ENCODE measurements at places on chromosomes 7 and 10.

GRCh38 chr7:44761207-44762161 is 12.8 kb downstream of the ZMIZ2 start:
- peak; percentile 75 for DNase-seq

GRCh38 chr7:27165089-27165995 is at the start of gene HOXA9:
TSS of gene HOXA9 (minus strand) at chr7:27165537. CDS start at chr7:27165457, 80 bp downstream.
- DNase-seq = peak; percentile 87

DNA sequence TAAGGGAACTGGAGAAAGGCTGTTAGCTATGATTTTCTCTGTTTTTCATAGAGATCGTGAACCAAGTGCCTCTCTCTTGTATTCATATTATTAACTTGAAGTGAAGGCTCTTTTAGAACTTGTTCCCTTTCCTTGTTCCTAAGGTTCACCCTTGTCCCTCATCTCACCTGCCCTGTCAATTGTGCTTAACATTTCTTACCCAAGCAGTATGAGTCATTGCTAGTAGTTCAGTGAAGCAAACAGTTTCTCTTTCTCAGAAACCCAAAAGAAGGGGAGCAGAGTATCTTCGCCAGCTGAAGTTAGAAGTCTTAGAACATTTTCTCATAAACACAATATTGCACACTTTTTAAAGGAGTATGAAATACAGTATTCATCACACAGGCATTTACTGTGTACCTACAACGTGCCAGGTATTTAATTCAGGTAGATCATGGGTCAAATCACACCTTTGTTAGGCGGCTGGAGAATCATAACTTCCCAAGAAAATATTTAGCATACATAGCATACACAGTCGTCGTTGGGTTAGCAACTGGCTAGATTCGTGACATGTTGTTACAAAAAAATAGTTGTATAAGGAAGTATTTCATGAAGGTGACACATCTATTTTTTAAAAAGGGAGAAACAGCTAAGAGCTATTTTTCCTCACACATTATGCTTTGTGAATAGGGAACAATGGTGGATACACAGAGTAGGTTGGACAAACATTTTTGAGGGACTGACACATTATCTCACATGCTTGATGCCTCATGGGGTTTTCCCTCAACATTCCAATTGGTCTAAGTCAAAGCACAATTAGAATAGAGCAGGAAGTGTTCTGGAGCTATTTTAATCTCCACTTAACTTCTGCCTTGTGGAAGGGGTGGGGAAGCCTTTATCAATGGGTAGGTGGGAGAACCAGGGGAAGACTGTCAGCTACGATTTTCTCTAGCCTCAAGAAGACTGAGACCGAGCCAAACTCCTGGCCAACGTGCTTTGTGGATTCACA is 13.2 kb downstream of the HDAC9 start:
- DNase-seq = peak; percentile 89

DNA sequence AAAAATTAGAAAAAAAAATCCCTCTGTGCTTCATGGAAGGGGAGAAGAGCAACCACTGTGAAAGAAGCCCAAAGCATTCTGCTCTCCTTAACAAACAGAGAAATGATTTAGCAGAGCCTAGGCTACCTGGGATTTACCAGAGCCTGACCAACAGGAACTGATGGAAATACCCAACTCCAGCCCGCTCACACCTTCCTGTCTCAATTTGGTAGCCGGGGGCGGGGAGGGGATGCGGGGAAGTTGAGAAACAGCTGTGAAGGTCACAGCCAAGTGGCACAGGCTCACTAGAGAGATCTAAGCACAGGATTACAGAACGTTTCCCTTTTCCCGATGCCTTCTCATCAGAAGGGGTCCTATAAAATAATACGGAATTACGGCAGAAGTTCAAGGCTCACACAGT is 17.6 kb downstream of the RSU1 start:
- DNase-seq = no peak

DNA sequence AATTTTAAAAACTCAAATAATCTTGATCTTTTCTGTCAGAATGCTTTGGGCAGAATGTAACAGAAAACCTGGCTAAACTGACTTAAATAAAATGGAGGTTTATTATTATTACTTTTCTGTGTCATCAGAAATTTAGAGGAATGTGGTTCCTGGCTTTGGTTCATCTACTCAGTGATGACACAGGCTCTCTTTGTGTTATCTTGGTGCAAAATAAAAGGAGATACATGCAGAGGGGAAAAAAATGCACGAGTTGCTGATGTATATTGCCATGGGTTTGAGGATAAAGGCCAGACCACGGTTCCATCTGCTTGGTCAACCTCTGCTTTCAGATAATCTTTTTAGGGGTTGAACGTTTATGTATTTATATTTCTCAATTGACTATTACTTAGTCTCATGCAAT is 181.4 kb downstream of the SUGCT start:
- no peak for DNase-seq

DNA sequence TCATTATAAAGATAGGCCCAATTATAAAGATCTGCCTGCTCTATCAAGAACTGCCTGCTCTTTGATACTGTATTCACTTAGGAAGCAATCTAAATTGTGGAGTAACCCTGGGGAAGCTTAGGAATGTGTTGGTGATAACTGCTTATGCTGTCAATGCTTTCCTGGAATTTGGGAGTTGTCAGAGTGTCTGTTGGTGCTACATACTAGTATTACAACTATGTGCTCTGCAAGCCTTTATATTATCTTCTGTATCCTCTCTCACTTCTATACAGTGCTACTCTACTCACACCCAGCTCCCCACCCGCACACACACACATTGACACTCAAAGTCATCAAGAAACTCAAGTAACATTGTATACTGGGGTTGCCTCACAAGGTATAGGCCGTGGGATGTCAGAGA is 6.1 kb downstream of the ZNF277 start:
- DNase-seq = no peak

GRCh38 chr10:64518456-64518855 is 997.3 kb downstream of the REEP3 start:
- DNase-seq = no peak

- no peak for DNase-seq
These were observed 22.3 kb upstream of the SFMBT2 start for GRCh38 chr10:7432884-7433726.

- no peak for DNase-seq
These were observed 80.4 kb upstream of the GPR26 start for GRCh38 chr10:123585477-123586445.

GRCh38 chr7:149809215-149809614 is 29.0 kb upstream of the ZNF862 start:
- no peak for DNase-seq

DNA sequence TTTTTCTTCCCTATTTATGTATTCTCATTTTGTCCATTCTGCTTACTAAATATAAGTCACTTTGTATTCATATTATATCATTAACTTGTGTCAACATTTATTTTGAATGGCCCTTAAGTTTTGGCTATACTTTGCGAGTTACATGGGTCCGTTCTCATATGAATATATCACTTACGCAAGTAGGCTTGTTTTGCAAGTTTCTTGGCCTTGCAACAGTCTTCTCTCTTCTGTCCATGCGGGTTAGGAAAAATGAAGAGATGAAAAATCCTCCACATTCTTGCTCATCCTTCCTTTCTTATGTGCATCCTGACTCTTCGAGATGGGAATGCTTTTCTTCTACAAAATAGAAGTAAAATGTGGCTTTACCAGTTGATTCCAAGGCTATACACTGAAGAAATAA is 82.8 kb downstream of the GPR158 start:
- DNase-seq = no peak

DNA sequence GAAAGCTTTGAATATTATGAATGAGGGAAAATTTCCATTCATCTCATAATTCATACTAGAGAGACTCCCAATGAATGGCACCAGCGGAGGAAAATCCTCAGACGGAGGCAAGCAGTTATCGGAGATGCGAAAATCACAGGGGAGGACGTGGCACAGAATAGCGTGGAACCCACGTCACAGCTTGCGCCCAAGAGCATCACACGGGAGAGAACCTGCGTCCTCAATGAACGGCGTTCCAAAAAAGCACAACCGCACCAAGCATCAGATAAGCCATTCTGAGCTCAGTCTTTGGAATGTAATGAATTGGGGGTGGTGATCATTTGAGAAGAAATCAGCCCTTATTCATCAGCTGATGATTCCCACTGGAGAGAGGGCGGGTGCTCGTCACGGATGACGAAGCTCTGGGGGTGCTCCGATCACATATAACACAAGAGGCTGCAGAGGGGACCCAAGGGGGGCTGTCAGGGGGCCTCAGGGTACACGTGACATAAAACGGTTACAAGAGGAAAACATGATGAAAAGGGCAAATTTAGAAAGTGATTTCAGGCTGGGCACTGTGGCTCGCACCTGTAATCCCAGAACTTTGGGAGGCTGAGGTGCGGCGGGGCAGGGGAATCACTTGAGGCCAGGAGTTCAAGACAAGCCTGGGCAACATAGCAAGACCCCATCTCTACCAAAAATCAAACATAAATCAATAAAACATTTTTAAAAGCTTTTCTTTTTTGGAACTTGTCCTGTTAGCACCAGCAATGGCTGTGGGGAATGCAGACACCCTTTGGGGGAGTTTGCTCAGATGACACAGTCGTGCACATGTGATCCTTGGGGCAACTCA is 33.8 kb upstream of the FIS1 start:
- no peak for DNase-seq

DNA sequence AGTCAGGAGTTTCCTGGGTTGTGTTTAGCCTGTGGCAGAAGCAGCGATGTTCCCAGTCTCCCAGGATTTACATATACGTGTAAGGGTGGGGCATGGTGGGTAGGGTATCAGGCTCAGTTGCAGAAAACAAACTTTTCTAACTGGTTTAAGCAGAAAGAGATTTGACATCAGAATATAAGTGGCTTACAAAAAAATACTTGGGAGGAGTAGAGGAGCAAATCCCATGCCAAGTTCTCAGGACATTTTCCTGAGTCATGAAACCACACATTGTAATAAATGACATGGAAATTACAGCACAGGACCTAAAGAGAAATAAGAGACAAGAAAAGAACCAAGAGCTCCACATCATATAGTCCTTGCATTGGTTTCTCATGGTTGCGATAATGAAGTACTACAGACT is 26.2 kb upstream of the FRMD4A start:
- no peak for DNase-seq

- no peak for DNase-seq
These were observed 3.4 kb upstream of the CEP41 start for GRCh38 chr7:130444234-130444633.

DNA sequence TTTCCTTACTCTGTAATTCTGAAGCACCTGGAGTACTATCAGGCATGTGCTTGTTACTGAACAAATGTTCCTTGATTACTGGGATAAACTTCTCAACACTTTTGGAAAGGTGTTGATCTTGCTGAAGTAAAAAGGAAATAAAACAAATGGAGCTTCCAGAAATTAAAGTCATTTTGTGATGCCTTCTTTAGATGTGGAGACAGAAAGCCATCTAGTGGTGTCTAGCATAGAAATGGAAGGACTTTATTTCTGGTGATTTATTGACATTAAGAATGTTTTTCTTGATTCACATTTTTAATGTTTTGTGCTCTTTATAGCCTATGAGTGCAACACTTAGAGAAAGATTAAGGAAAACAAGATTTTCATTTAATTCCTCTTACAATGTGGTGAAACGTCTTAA is 1.4 kb downstream of the SFR1 start:
- no peak for DNase-seq

GRCh38 chr10:17138460-17139042 is 8.9 kb upstream of the CUBN start:
- no peak for DNase-seq

DNA sequence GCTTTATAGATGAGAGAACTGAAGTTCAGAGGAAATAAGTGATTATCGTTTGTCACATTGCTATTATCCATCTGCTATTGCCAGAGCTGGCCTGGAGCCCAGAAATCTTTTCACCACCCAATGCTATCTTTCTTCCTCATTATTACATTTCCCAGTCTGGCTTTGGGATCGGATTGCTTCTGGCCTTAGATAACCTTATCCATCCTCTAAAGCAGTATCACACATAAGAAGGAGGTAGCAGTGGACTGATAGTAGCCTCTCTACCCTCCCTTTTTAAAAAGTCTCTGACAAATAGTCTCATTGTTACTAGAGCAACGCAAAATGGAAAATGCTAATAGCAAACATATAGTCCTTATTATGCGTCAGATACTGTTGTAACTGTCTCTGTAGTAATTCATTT is 1.3 kb upstream of the CLDN12 start:
- DNase-seq = no peak

GRCh38 chr7:30144657-30145306 is 10.0 kb downstream of the MTURN start:
- DNase-seq = no peak

DNA sequence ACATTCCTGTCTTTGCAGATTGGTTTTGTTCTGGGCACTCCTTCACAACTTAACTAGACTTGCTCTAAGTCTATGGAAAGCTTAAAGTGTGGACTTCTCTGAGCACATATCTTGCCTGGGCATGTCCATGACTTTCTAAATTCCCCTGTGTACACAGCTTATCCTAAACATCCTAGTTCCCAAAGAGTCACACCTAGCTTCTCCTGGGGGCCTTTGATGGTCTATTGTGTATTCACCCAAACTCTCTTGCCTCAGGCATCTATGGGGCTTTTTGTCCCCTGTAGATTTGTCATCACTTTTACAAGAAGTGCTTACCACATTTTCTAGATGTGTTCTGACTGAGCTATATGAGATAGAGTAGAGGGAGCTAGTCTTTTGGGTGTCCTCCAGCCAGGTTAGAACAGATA is 12.2 kb upstream of the ZNF488 start:
- DNase-seq = peak; percentile 67

- DNase-seq = no peak
These were observed 338.6 kb upstream of the NFE2L3 start for GRCh38 chr7:25813381-25813780.

DNA sequence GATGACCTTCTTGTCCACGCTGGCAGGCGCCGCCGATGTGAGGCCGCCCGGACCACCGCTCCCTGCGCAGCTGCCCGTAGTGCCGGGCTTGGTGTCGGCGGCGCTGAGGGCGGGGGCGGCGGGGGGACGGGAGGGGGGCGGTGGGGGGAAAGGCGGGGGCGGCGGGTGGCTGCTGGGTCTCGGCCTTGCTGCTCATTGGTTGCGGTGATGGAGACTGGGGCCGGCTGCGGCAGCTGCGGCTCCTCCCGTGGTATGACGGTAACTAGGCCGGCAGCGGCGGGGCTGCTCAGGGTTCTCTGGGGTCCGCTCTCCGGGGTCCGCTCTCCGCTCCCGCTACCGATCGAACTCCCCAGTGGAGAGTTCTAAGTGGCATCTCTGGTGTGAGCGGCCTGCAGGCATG is 1.8 kb upstream of the EFCAB10 start:
- DNase-seq = no peak

- no peak for DNase-seq
These were observed 83.0 kb upstream of the DNAJB6 start for GRCh38 chr7:157253850-157254249.

DNA sequence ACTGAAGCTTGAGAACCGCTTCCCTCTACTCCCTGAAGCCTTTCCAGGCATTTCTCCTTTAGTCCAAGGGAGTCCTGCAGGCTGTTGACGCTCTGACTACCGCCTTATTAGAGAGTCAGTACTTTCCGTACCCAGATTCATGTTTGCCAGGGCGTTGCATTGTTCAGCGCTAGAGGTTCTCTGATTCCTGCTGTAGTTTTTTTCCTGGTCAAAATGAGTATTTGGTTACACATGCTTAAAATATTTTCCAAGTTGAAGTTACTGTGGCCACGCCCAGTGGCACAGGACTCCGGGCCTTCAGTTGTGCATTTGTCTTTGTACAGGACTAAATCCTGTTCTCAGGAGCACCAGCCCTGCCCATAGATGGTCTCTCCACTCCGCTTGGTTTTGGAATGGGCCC is 7.9 kb downstream of the MTURN start:
- DNase-seq = peak; percentile 85
